ENCODE measurements at places on chromosomes 13 and 19.

GRCh38 chr13:110474713-110475112 lies 86.8 kb downstream of the RAB20 start:
- DNase-seq: no peak

DNA sequence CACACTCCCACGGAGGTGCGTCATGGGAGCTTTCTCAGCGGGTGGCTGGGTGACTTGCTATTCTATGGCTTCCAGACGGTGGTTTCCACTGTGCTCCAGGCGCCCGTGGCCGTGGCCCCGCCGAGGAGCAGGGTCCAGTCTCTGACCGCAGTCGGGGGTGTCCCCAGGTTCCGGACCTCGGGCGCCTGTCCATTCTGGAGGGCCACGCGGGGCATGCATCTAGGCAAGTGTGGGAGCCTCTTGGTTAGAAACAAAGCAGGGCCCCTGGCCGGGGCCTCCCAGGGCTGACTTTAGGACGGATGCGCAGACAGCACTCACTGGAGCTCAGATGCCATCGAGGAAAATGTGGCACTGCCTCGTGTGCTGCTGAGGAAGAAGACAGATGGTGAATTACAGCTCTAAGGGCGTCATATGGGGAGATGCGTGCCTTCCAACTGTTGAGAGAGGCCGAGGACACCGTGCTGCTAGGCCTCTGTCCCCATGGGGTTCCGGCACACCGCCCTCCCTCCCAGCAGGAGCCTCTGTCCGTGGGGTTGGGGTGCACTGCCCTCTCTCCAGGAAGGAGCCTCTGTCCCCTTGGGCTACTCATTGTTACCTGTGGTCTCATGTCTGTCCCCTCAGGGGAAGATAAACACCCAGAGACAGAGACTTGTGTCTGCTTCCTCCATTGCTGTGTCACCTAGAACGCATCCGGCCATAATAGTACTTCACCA lies 38.1 kb downstream of the TMEM255B start:
- DNase-seq: no peak

GRCh38 chr19:5016781-5017180 lies 47.9 kb downstream of the KDM4B start:
- no peak for DNase-seq

DNA sequence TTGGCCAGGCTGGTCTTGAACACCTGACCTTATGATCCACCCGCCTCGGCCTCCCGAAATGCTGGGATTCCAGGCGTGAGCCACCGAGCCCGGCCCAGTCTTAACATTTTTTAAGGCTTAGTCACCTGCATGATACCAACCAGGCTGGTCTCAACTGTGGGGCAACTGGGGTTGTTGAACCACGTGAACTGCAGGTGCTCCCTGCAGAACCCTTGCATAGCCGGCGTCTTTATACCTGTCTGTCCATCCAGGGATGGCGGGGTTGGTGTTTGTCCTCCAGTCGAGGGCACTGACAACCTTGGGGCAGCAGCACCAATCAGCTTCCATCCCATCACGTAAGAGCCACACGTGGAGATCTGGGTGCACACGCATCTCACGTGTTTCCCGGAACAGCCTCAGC lies 24.8 kb upstream of the LILRA2 start:
- DNase-seq: no peak

- DNase-seq: no peak
Observed at GRCh38 chr19:32744555-32745325, 25.2 kb downstream of the TDRD12 start.

- DNase-seq: no peak
Observed at GRCh38 chr13:33963134-33963533, 145.2 kb downstream of the RFC3 start.

DNA sequence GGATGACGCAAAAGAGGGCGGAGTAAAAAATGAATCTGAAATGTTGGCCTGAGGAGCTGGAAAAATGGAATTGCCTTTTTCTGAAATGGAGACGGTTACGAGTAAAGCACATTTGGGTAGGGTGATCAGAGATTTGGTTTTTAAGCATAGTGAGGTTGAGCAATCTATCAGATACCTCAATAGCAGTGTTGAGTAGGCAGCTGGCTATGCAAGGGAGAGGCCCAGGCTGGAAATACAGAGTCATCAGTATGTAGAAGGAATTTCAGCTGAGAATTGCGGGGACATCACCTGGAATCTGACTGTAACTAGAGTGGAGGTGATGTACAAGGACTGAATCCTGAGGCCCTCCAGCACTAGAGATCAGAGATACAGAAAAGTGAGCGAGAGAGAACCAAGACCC lies 224.8 kb downstream of the LMO7 start:
- no peak for DNase-seq

- no peak for DNase-seq
Observed at GRCh38 chr19:54916822-54917221, 10.9 kb downstream of the NCR1 start.

GRCh38 chr13:87982400-87982799 lies 311.2 kb downstream of the SLITRK5 start:
- no peak for DNase-seq

GRCh38 chr19:746956-747355 lies 4.0 kb upstream of the MISP start:
- DNase-seq: no peak

- DNase-seq: no peak
Observed at GRCh38 chr19:16235811-16236652, 38.3 kb downstream of the AP1M1 start.

DNA sequence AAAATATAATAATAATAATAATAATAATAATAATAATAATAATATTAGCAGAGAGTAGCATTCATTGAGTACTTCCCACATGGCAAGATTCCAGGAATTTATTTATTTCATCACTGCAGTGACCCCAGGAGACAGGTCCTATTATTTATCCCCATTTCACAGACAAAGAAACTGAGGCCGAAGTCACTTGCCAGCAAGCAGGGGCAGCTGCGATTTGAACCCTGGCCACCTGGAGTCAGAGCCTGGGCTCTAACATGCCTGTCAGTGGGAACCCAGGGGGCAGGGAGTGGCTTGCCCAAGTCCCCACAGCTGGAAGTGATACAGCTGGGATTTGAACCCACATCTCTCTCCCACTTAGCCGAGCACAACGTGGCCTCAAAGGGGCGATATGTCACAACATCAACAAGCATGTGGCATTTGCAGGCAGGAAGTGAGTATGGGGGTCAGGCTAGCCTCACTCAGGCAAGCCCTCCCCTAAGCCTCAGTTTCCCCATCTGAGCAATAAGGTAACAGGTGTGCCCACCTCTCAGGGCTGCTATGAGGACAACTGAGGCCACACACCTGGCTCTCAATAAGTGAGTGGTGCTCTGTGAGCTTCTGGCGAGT lies 2.9 kb downstream of the SHFL start:
- no peak for DNase-seq

DNA sequence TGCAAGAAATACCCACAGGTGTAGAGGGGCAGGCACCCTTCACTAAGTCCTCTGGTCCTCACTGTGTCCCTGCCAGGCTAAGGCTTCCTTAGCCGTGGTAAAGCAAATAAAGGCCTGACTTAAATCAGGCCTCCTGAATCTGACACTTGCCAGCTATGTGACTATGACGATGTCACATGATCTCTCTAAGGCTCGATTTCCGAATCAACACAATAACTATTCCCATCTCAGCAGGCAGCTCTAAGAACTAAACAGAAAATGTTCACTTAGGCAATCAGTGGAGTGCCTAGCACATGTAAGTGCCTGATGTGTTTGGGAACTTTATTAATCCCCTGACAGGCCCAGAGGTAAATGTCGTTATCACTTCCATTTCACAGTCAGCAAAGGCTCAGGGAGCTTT lies 2.0 kb downstream of the ZNF550 start:
- no peak for DNase-seq

GRCh38 chr13:40469581-40470310 lies 196.7 kb downstream of the FOXO1 start:
- no peak for DNase-seq

DNA sequence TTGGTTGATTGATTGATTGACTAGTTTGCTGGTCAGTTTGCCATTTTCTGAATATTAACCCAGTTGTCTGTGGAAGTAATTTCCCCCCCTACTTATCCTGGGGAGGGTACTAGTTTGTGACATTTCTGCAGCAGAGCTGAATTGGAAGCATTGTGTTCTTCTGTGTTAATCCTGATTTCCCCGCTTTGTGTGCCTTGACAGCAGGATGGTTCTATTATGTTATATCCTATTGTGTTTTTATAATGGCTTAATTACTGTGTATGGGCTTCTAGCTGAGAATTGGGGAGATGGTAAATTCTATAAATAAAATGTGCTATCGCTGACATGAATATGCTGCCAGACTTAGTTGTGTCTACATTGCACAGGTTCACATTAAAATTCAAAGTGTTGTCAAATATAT lies 499.7 kb downstream of the COG6 start:
- no peak for DNase-seq

- no peak for DNase-seq
Observed at GRCh38 chr13:81393721-81394120, 1052.8 kb upstream of the SPRY2 start.

- DNase-seq: no peak
Observed at GRCh38 chr13:61954092-61954491, 538.4 kb upstream of the PCDH20 start.

DNA sequence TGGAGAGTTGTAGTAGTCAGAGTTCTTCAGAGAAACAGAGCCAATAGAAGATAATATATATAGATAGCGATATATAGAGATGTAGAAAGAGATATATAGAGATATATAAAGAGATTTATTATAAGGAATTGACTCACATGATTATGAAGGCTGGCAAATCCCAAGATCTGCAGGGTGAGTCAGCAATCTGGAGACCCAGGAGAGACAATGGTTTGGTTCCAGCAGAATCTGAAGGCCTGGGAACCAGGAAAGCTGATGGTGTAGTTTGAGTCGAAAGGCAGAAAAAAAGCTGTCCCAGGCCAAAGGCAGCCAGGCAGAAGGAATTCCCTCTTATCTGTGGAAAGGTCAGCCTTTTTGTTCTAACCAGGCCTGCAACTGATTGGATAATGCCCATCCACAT lies 194.1 kb downstream of the NUFIP1 start:
- DNase-seq: no peak

GRCh38 chr13:48491423-48492095 lies 41.3 kb downstream of the RCBTB2 start:
- DNase-seq: no peak

DNA sequence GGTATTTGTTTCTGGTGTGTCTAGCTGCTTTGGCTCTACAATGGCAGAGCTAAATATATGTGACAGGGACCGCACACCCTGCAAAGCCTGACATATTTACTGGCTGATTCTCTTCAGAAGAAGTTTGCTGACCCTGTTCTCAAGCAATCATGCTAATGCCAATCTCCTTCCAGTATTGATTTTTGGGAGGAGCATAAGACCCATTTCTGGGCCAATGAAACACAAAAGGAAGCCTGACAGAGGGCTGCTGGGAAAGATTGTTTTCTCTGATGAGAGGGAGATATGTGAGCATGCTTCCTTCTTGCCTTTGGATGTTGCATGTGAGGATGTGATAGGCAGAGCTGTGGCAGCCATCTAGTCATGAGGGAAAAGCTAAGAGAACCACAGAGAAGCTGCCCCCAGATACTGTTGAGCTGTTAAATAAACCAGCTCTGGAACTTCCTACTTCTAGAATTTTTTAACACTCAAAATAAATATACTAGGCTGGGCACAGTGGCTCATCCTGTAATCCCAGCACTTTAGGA lies 31.4 kb upstream of the TPTE2 start:
- no peak for DNase-seq

DNA sequence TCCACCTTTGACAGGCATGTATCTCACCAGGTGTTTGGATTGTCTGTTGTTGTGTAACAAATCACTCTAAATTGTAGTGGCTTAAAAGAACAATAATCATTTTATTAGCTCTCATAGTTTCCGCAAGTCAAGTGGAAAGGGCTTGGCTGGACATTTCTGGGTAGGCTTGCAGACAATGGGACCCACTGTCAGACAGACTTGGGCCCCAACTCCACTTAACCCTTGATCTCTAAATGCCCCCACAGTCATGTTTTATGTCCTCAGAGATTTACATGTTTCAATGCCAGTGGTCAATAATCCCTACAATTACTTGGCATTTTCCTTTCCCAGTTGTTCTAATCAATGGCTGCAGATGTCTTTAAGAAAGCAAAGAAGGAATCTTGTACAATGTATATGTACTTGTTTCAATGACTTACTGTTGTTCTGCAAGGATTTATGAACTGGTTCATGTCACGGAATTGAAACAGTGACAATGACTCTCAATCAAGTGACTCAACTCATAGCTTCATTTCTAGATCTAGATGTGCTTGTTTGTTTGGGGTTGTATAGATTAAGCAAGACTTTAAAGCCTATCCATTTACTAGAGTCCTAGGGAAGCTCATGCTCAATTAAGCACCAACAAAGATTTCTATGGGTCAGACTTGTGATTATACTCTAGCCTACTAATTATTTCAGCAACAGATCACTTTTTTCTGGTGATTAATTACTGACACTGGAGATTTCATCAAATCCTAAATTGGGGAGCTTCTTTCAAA lies 510.1 kb upstream of the NBEA start:
- no peak for DNase-seq

DNA sequence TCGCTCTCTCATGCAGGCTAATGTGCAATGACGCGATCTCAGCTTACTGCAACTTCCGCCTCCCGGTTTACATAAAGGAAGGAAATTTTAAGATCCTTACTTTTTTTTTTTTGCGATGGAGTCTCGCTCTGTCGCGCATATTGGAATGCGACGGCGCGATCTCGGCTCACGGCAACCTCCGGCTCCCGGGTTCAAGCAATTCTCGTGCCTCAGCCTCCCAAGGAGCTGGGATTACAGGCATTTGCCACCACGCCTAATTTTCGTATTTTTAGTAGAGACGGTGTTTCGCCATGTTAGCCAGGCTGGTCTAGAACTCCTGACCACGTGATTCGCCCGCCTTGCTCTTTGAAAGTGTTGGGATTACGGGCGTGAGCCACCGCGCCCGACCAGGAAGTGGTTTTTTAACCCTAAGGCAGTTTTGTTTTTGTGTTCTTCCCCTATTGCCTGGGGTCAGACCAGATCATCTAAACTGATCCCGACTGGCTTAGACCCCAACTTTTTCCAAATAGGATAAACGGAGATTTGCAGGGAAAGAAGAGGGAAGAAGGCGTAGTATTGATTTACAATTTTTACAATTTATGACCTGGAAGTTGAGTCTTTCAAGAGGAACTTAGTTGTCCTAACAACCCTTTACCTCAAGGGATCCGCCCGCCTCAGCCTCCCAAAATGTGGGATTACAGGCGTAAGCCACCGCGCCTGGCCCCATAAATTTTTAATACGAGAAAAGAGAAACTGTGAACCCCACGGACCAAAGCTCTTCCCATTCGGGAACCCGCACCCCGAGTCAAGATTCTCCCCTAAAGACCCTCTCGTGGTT lies 142.0 kb downstream of the ZNF737 start:
- DNase-seq: no peak

DNA sequence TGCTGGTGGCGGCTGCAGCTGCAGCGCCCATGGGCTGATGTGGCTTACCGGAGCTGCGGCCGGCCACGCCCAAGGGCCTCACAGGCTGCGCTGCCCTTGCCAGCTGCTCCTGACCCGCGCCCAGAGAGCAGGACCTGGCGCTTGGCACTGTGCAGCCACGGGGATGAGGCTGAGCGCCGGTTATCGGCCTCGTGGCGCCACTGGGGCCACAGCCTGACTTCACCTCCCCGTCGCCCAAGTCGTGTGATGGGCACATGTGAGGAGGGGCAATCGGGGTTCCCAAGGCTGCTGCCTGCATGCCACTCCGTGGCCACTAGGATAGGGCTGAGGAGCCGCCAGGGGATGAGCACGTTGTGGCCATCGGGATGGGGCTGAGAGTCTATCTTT lies 77.2 kb upstream of the PABPC3 start:
- DNase-seq: no peak

- no peak for DNase-seq
Observed at GRCh38 chr13:21238267-21238666, 61.8 kb downstream of the MRPL57 start.

GRCh38 chr19:6260376-6260775 lies 19.4 kb downstream of the MLLT1 start:
- DNase-seq: no peak

GRCh38 chr19:5237190-5237780 lies 103.3 kb downstream of the PTPRS start:
- DNase-seq: no peak
